ACHN (cell line): ENCODE measurements at places on chromosomes 6 and 20.

- no peak for DNase-seq
Observed at GRCh38 chr6:70394518-70395300, 18.6 kb upstream of the FAM135A start.

DNA sequence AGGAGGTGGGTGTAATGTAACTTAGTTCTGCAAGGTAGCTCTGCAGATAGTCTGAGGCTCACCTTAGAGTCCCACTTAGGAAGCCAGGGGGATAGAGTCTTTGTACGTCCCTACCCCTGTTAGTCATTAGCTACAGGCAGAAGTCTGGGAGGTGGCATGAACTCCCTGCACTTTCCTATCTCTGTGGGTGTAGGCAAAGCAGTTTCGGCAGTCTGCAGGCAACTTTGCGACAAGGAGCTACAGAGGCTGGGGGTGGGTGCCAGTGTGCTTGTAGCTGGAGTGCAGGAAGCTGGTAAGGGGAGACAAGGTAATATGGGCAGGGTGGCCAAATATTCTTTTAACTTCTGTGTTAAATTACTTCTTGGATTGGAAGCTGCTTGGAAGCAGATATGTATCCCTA, 45.7 kb downstream of the NKAIN2 start:
- DNase-seq = no peak

- no peak for DNase-seq
Observed at GRCh38 chr20:48722737-48723191, 105.0 kb downstream of the PREX1 start.

GRCh38 chr6:148452876-148453275, 110.2 kb downstream of the SASH1 start:
- no peak for DNase-seq

GRCh38 chr6:165804331-165805066, 141.5 kb upstream of the PDE10A start:
- peak; percentile 2 for DNase-seq

GRCh38 chr6:110284855-110285254, 73.3 kb downstream of the METTL24 start:
- DNase-seq = no peak

- DNase-seq = no peak
Observed at GRCh38 chr6:134750669-134751068, 199.2 kb downstream of the ALDH8A1 start.

DNA sequence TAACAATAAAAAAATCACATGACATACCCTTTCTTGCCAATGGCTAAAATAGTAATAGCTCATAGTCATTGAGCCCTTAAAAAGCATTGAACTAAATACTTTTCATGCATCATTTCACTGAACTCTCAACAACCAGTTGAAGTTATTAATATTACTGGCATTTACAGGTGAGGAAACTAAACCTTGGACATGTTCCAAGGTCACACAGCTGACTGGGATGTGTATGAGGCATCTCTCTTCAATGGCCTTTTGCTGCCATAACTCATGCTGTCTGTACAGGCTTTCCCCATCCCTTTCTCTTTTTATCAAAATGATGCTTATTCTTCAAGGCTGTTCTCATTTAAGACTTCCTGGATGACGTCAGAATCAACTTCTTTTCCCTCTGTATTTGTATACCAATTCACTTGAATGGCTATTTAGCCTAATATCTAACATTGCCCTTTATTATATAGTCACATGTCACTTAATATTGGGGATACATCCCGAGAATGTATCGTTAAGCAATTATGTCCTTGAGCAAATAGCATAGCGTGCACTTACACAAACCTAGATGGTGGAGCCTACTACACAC, 476.4 kb downstream of the KIF16B start:
- no peak for DNase-seq

DNA sequence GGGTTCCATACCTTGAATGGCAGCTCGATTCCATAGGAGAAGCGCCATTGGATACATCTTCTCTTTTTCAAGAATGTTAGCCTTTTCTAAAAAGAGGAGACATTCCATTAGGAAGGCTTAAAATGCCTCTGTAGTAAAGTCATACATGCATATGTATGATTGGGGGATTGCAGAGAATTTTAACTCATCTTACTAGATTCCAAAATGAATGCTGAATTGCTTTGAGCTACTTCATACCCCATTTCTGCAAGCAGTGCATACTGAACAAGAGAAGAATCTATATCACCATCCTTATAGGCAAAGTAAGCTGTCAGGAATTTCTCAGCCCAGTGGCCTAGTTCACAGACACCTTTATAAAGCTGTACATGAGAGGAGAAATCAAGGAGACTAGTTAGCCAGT, 80.3 kb downstream of the NDUFAF5 start:
- no peak for DNase-seq
